Astrocyte (in vitro differentiated cells and primary cell): ENCODE measurements at places on chromosomes 1 and 21. TPM values are rescaled to one million over a fixed set of nuclear protein-coding genes. Genes with fewer than 3 reads are reported as not detected.

GRCh38 chr1:1387098-1388077 lies 11.7 kb downstream of the CCNL2 start:
- no peak for DNase-seq

DNA sequence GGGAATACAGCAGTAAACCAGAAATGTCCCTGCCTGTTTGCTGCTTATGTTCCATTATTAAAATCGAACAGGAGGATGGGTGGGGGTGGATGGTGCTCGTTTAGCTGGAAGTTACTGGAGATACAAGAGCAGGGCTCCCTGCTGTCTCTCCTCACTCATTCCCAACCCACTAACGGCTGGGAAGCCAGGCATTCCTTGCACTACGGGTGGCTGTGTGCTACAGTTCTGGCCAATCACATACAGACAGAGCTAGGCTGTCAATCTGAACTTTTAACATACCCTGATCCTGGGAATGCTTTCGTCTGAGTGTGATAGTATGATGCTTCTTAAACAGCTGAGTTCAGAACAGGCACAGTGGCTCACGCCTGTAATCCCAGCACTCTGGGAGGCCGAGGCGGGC lies 7.0 kb downstream of the SIPA1L2 start:
- DNase-seq, result no peak

DNA sequence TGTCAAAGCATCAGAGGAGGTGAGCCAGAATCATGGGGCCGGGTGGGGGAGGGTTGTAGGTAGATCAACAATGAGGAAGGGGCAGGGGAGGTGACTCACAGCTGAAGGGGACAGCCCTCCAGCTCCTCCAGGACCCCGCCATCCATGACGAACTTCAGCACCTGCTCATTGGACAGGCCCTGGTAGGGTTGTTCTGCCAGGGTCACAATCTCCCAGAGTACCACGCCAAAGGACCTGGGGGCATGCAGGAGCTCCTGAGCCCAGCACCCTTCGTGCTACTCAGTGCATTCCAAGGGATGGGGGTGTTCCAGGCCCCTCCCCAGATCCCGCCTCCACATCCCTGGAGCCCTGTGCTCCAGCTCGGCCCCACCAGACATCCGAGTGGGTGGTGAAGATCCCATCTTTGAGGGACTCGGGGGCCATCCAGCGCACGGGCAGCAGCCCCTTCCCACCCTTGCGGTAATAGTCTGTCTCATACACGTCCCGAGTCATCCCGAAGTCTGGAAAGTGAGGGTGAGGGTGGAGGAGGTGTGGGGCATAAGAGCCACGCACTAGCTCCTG lies 17.5 kb downstream of the INSRR start:
- DNase-seq, result no peak

The TAGLN2 gene
- total RNA-seq, result 614 and 688 TPM in 2 replicates

The ADAMTSL4 gene
- total RNA-seq, result 5.3 and 6.7 TPM in 2 replicates

The C1QA gene
- not detected in 2 replicates for total RNA-seq
